ENCODE measurements at places on chromosomes 4 and X. TPM values are rescaled to one million over a fixed set of nuclear protein-coding genes. Genes with fewer than 3 reads are reported as not detected.

Gene PPP2R2C
- total RNA-seq, result 0.39 TPM

Gene NMU
- total RNA-seq, result not detected

Gene POU4F2
- total RNA-seq, result not detected

Gene ZCCHC18
- total RNA-seq, result 3.3 TPM

Gene ATP1B4
- not detected for total RNA-seq

Gene CXCL3
- total RNA-seq, result under 0.01 TPM

Gene CT45A2
- not detected for total RNA-seq

Gene ESX1
- under 0.01 TPM for total RNA-seq

Gene MAGIX
- total RNA-seq, result 0.39 TPM

Gene ZNF630
- total RNA-seq, result 1.3 TPM

Gene TLR6
- 0.13 TPM for total RNA-seq

Gene CENPVL2
- not detected for total RNA-seq

Gene TMPRSS11D
- 0.13 TPM for total RNA-seq

DNA sequence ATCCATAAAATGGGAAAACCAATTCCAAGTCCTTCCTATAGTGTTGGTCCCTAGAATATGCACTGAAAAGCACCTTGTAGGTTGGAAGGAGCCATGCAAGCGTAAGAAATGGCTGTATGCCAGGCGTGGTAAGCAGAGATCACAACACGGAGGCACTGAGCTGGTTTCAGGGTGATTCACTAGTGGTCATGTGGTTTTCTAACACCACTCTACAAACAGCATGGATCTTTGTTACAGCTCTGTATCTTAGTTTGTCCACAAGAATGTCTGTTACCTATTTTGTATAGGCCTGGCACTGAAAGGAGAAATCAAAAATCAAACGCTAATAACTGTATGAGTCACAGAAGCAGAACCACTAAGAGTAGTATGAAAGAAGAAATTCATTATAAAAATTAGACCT is 71.9 kb downstream of the MAGEB17 start:
- no peak for DNase-seq

- no peak for DNase-seq
Observed at GRCh38 chrX:118521435-118521834, 25.8 kb downstream of the DOCK11 start.

GRCh38 chr4:125911481-125911880 is 596.7 kb downstream of the FAT4 start:
- no peak for DNase-seq

DNA sequence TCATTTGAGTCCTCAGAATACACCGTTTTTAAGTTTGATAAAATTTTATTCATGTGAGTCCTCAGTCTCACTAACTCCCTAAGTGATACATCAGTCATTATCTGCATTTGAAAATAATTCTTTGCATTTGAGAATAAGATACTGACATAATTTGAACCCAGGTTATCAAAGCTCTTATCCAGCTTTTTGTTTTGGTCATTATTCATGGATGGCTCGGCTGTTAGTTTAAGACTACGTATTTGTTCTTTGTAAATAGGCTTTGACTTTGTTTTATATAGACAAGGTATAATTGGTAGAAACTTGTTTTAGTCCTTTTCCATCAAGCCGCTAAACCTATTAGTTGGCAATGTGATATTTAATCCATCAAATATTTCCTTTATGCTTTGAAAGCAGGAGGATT is 7.9 kb downstream of the SPRY1 start:
- no peak for DNase-seq

- no peak for DNase-seq
Observed at GRCh38 chr4:3780347-3781171, 14.4 kb downstream of the ADRA2C start.

GRCh38 chrX:116239944-116240840 is 69.6 kb downstream of the AGTR2 start:
- DNase-seq, result no peak

- no peak for DNase-seq
Observed at GRCh38 chrX:14420841-14421240, 108.5 kb upstream of the GLRA2 start.

GRCh38 chr4:110678517-110679227 is 55.8 kb upstream of the PITX2 start:
- no peak for DNase-seq

DNA sequence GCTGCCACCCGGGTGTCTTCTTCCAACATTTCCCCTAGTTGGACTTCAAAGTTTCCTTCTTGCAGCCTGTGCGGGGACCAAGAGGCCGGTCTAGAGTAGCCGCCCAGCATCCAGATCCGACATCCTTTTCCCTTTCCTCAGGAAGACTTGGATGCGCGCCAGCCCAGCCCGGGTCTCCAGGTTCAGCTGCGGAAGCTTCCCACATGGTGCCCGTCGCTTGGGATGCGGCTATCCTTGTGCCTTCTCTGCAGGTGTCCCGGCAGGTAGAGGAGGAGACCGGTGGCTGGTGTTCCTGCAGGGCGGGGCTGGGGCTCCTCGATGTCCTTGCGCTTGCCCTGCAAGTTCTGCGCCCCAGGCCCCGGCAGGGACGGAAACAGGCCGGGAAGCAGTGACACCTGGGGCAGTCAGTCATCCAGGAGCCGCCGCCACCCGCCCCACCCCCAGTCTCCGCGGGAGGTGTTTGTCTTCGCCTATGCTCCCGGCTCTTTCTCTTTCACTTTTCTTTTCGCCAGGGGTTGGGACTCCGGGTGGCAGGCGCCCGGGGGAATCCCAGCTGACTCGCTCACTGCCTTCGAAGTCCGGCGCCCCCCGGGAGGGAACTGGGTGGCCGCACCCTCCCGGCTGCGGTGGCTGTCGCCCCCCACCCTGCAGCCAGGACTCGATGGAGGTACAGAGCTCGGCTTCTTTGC is at the start of gene IL15:
TSS of gene IL15 (plus strand) at position 502 of the 689 bp plus-strand sequence. CDS start 82,882 bp downstream, outside the sequence.
- DNase-seq, result peak; percentile 42

- no peak for DNase-seq
Observed at GRCh38 chrX:116384406-116384954, 51.9 kb upstream of the SLC6A14 start.

- peak; percentile 62 for DNase-seq
Observed at GRCh38 chr4:125317525-125317877, 2.7 kb downstream of the FAT4 start.

- no peak for DNase-seq
Observed at GRCh38 chr4:139493176-139493575, 39.3 kb downstream of the RAB33B start.

- no peak for DNase-seq
Observed at GRCh38 chrX:5915783-5916182, 312.9 kb downstream of the NLGN4X start.

DNA sequence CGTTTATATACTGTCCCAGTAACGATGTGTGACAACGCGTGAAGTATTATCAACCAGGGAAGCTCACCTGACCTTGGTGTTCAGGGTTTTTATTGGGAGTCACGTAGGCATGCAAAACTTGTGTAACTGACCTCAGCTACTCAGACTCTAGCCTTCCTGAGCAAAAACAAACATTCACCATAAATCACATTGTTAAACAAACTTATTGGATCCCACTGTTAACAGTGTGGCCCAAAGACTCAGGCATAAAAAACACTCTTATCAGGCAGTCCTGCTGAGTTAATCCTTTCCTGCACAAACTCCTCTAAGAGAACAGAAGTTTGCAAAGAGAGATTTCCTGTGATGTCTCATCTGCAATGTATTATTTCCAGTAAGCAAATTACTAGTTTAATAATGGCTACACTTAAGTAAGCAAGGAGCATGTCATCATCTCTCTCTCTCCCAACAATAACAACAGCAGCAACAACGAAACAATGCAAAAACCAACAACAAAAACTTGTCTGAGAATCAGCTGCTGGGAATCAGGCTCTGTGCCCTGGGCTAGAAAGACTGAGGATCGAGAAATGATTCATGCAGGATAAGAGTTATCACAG is 12.0 kb downstream of the GAGE1 start:
- peak; percentile 3 for DNase-seq

DNA sequence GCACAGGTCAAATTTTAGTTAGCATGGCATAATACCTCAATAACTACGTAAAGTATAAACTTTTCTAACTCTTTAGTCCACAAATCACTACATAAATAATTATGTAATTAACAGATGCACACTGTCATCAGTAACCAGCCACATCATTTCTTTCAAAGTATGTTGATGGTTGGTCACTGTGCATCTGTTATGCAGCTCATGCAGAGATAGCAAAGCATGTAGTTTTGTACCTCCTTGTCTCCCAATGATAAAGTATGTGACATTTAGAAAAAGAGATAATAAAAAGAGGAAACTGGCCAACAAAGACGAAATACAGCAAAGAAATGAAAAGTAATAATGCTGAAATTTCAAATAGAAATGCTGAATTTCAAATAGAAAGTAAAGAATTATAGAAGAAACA is 2.9 kb downstream of the LAMTOR3 start:
- DNase-seq, result no peak

GRCh38 chrX:86407371-86407770 is 259.1 kb downstream of the DACH2 start:
- DNase-seq, result no peak

DNA sequence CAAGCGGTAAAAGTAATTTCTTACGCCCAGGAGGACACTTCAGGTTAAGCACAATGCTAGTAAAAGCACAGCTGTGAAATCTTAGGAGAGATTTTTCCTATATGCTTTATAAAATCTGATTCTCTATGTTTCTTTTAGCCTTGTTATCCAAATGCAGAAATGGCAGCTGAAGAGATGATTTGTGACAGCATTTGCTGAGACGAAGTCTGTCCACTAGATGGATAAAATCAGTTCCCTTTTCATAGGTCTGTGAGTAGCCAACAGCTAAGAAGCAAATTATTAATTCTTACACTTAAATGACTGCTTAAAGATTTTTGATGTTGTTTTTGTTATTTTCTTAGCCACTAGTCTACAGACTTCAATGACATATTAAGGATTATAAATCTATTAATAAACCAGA is 5.3 kb downstream of the GPM6A start:
- no peak for DNase-seq

DNA sequence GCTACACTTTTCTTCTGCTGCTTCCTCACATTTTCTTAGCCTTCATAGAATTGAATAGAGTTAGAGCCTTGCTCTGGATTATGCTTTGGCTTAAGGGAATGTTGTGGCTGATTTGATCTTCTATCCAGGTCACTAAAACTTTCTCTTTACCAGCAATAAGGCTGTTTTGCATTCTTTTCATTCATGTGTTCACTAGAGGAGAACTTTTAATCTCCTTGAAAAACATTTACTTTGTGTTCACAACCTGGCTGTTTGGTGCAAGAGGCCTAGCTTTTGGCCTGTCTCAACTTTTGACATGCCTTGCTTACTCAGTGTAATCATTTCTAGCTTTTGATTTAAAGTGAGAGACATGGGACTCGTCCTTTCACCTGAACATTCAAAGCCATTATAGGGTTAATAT is 87.7 kb upstream of the RAB40AL start:
- DNase-seq, result no peak

DNA sequence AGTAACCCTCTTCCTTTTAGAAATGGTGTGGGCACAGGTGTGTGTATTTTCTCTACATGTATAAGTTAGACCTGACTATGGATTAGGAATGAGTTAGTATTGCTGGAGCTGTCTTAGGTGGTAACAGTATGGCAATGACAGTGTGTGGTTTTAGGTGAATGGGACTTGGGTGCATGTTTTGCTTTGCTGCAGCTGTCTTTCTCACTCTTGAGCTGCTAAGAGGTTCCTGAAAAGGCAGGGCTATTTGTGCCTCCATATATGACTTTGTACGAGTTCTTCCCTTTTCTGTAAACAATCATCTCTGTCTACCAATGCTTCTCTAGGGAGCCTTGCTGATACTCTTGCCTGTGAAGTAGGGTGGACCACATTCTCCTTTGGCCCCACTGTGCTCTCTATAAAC is 234.8 kb upstream of the HHIP start:
- no peak for DNase-seq

DNA sequence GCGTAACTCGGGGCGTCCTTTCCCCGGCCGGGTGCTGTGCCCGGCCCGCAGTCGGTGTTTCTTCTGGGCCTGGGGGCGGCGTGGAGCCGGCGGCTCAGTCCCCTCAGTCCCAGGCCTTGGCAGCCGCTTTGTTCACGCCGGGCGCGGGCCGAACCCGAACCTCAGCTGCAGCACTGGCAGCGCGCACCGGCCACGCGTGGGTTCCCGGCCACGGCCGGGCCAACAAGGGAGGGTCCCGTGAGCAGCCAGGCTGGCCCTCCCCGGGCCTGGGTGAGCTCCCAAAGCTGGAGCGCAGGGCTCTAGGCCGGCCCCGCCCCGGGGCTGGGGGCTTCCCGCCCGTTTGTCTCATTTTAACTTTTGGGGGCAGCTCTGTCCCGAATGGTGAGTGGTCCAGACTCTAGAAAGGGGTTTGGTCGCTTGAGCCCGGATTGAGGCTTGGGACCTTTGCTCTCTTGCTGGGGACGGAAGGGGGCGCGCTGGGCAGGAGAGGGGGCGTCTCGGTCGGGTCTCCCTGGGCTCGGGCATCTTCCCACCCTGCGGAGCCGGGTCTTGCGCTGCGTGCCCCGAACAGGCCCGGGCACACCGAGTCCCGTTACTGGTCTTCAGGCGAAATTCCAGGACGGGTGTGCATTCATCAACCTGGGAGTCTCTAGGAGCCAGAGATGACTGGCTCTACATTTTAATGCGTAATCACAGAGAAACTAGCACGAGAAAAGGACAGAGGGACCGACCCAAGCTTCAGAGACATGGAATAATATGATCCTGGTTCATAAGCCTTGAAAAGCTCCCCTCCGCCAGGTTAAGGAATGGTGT is 177.1 kb downstream of the CBR4 start:
- DNase-seq, result peak; percentile 12

- no peak for DNase-seq
Observed at GRCh38 chr4:73974352-73974751, 7.5 kb downstream of the PF4 start.

DNA sequence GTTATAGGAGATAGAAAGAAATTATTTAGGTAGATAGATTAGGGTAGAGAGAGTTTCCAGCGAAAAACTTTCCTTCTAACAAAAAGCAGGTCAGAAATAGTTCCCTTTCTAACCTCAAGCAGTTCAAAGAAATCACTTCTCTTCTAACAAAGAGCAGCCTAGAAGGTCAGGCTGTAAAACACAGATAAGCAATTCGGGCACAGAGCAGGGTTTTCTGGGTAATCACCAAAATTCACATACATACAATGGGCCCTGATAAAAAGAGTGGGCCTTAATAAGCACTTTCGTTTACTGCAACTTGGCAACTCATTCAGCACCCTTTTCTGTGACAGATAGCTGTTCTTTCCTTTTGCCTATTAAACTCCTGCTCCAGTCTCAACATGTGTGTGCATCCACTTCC is 13.4 kb upstream of the NAF1 start:
- DNase-seq, result no peak

DNA sequence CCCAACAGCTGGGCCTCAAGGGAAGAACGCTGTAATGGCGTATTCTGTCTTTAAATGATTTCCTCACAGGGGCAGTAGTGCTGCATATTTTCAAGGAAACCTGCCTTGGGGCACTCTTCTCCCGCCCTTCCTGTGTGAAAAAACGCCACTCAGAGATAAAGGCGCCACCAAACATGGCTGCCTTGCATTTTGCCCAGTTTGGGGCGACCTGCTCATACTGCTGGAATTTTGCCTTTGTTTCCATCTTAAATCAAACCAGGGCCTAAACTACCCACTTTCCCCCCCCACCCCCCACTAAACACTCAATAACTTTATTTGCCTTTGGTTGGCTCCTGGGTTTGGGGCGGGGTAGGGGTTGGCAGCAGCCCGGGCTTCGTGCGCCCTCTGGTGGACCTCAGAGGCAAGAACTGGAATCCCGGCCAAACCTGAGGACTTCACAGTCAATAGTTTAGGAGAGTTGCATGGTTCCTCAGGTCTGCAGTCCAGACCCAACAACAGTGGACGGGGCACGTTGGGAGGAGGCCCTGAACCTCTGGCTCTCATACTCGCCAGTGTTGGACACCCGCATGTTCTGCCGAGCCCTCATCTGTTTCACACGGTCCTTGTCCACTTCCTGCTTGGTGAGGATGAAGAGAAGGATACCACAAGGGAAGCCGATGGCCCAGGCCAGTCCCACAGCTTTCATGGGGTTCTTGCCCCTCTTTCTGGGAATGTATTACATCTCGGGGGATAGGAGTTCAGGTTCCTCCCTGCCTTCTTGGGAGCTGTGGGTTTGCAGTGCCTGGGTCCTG is 220.1 kb upstream of the STK26 start:
- peak; percentile 2 for DNase-seq

Measured in dermis microvascular lymphatic vessel endothelial cell (primary cell).